COR-L47 (cell line): ENCODE measurements at places on chromosomes 3 and 15.
A peak's percentile ranks its signal among the peaks of the same experiment; 100 is the strongest.

DNA sequence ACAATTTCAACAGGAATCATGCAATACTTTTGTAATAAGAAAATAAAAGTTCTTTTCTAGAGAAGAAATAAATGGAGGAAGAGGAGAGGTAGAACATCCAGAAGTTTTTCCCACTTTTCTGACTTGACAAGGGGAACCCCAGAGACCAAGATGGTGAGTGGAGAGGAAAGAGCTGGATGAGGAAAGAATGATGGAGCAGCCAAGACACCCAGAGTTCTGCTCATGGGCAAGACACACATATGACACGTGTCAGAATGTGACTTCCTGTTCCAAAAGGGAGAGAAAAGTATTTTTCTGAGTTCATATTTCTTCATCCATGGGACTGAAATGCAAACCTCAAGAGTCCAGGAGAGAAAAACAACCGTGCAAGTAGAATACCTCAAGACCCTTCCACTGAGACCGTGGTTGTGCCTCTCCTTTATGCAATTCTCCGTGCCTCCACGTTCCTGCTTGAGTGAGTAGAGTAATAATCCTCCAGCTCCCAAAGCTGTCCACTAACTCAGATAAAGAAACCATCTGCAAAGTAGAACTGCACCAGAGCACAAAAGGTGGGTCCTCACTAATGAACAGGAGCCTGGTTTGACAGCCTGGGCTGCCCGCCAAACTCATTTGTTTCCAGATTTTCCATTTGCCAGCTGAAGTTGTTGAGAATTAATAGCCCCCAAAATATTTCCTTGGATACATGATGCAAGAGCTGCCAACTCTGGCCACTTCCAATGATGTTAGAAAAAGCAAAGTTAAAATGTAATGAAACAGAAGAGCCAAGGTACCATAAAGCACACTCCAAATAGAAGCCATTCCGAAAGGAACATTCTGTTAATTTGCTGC is 272.6 kb upstream of the IGF1R start:
- DNase-seq: peak; percentile 15

GRCh38 chr3:23481011-23481615 is 278.0 kb downstream of the UBE2E2 start:
- no peak for DNase-seq

GRCh38 chr3:114584734-114585371 is 291.0 kb downstream of the TIGIT start:
- no peak for DNase-seq

DNA sequence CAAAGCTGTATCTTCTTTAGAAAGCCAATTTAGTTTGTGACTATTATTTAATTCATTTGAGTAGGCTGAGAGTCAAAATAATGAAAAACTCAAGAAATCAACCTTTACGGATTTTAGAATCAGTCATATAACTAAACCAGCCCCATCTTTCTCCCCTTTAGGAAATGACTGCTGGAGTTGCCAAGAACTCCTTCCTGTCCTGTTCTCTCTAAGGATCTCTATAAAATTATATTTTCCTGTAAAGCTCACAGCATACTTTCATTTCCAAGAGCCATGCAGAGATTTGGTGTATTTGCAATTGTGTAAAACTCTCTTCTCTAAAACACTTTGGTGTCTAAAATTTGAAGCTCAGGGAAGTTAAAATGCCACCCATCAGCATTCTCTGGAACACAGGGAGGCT is 323.4 kb upstream of the GBE1 start:
- no peak for DNase-seq

GRCh38 chr3:120022729-120023128 is 71.5 kb downstream of the GSK3B start:
- DNase-seq: no peak

GRCh38 chr15:71201477-71201876 is 86.2 kb downstream of the THSD4 start:
- peak; percentile 94 for DNase-seq
